Upper lobe of left lung (tissue), 6 donors: ENCODE measurements at places on chromosomes 3 and 15. TPM values are rescaled to one million over a fixed set of nuclear protein-coding genes. Genes with fewer than 3 reads are reported as not detected.

Gene CRYBG3
- 29.7 TPM for total RNA-seq

Gene ECE2
- total RNA-seq: not detected

Gene TMIE
- total RNA-seq: 0.76 TPM

Gene LRRC31
- 0.34 TPM for total RNA-seq

Gene DPPA2
- total RNA-seq: not detected

Gene SLC28A1
- not detected for total RNA-seq

Gene SCG3
- 0.15 TPM for total RNA-seq

Gene PTX3
- total RNA-seq: 10.5 TPM

Gene SGO1
- 0.49 TPM for total RNA-seq

Gene KIF7
- 3.8 TPM for total RNA-seq

Gene SMAD3
- total RNA-seq: 31.7 TPM

Gene FETUB
- total RNA-seq: not detected

Gene MST1R
- total RNA-seq: 34.2 TPM

Gene CCDC9B
- 140 TPM for total RNA-seq

Gene LSMEM2
- 0.59 TPM for total RNA-seq

Gene TUSC7
- not detected for total RNA-seq

Gene SLC24A5
- total RNA-seq: not detected

Gene TERC
- total RNA-seq: 16.6 TPM

Gene DZIP1L
- total RNA-seq: 66.0 TPM

Gene TM6SF1
- total RNA-seq: 7.5 TPM

Gene KLHDC8B
- 21.9 TPM for total RNA-seq

Gene TCF12
- 101 TPM for total RNA-seq

Gene SCAANT1
- total RNA-seq: not detected

Gene GPR176
- total RNA-seq: 5.0 TPM

Gene GABRA5
- total RNA-seq: 0.30 TPM

Gene ZIC1
- not detected for total RNA-seq

Gene GOLGA8G
- total RNA-seq: not detected

Gene EPHB3
- total RNA-seq: 8.8 TPM

Gene TNFAIP8L3
- total RNA-seq: 7.0 TPM

Gene SEC22C
- total RNA-seq: 59.7 TPM

Gene FOXB1
- not detected for total RNA-seq

Gene PIGB
- total RNA-seq: 3.0 TPM

Gene IL5RA
- 7.3 TPM for total RNA-seq

Gene ZMYND10
- total RNA-seq: 26.7 TPM

Gene CNTN3
- total RNA-seq: 1.3 TPM

Gene FBLN2
- total RNA-seq: 85.7 TPM

Gene COL6A5
- 4.6 TPM for total RNA-seq

Gene RBPMS2
- 2.4 TPM for total RNA-seq

Gene C3orf49
- not detected for total RNA-seq

Gene NR1D2
- 31.3 TPM for total RNA-seq

Gene CALML4
- total RNA-seq: 28.3 TPM

Gene MIX23
- 16.6 TPM for total RNA-seq

Gene IGSF11
- 0.14 TPM for total RNA-seq

Gene SUMF1
- total RNA-seq: 63.0 TPM
